ENCODE measurements at places on chromosomes 3 and 15. TPM values are rescaled to one million over a fixed set of nuclear protein-coding genes. Genes with fewer than 3 reads are reported as not detected.

- no peak for DNase-seq
Measured at GRCh38 chr3:50212502-50212901, 7.4 kb downstream of the SLC38A3 start.

- no peak for DNase-seq
Measured at GRCh38 chr3:123859177-123859576, 25.0 kb downstream of the MYLK start.

DNA sequence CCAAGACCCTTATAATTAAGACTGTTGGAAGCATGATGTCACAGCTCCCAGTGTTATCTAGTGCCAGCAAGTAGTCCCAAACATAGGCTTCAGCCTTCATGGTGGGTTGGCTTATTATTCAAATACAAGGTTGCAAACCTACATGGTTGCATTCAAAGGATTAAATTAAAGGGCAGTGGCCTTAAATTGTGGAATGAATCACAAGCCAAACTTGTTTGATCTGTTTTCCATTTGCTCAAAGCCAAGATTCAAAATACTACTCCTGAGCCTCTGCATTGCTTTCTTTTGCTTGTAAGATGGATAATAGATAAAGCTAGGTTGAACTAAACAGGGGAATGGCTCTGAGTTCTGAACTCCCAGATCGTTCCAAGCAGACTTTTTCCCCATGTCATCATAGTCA, 52.4 kb upstream of the GNB4 start:
- DNase-seq = no peak

TRPC1 gene
- 5.2 TPM for total RNA-seq

Data from dermis microvascular lymphatic vessel endothelial cell (primary cell).